Midbrain (tissue), 1 donor: ENCODE measurements at places on chromosomes 5 and 9.

GRCh38 chr5:142548739-142549275 lies 137.1 kb downstream of the FGF1 start:
- DNase-seq: peak; percentile 82

GRCh38 chr9:132404228-132404881 lies 2.3 kb downstream of the TTF1 start:
- no peak for DNase-seq

DNA sequence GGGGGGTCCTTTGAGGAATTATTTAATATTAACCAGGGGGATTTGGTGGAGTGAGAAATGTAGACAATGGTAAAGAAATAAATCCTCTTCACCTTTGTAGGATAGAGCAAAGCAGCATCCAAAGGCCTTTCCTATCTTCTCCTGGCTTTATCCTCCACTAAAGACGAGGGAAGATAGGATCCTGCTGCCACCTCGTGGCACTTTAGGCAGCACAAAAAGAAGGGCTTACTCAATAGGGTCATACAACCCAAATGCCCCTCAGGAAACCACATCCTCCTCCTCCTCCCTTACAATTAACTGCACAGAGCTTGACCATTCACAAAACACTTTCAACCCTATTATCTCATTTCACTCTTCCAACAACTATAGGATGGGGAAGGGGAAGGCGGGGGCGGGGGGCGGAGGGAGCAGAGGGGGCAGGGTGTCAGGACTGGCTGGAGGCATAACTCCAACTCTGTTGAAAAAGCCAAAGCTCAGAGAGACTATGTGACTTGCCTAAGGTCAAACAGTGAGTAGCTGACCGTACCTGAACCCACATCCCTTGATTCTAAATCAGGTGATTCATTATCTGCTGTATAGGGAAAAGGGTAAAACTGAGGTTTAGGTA lies 45.4 kb upstream of the MYOT start:
- peak; percentile 56 for DNase-seq

DNA sequence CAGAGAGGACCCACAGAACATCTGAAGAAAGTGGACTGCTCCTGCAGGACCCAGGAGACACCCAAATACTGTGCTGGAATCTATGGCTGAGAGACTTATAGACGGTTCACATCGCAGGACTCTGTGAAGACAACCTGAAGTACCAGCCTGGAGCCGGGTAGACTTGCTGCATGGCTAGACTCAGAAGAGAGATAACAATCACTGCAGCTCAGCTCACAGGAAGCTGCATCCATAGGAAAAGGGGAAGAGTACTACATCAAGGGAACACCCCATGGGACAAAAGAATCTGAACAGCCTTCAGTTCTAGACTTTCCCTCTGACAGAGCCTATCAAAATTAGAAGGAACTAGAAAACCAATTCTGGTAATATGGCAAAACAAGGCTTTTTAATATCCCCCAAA lies 26.5 kb upstream of the TRIM36 start:
- no peak for DNase-seq

DNA sequence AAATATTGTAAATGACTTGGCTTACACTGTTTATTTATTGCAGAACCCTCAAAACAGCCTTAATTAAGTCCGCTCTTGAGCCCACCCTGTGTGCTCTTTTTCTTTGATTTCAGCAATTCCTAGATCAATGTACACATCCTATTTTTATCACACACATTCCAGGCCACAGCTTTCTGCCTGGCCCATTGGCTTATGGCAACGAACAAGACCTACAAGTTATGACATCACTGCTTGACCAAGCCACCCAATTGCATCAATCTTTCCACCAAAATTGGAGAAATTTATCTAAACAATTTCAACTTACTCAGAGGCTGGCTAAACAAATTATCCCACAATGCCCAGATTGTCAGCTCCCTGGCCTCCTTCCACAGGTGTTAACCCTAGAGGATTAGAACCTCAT lies 158.4 kb downstream of the CPLANE1 start:
- no peak for DNase-seq
